Suppressor macrophage treated with lipopolysaccharide for 1 hour (primary cell): ENCODE measurements at places on chromosomes 1 and 21.
A peak's percentile ranks its signal among the peaks of the same experiment; 100 is the strongest.

DNA sequence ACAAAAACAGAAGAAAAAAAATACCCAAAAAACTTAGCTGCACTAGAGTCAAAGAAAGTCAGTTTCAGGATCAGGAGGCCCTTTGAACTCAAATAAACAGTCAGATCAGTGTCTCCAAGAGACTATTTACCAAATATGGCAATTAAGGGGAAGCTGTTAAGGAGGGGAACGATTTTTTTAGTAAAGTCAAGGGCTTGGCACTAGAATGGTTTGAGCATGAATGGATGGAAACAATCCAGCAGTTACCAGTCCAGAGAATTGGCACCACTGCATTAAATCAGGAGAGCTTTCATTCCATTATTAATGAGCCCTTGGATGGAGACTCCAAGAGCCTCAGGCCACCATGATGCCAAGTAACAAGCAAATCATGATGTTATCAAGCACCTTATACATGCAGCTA lies 7.2 kb downstream of the TRAPPC3 start:
- no peak for DNase-seq

DNA sequence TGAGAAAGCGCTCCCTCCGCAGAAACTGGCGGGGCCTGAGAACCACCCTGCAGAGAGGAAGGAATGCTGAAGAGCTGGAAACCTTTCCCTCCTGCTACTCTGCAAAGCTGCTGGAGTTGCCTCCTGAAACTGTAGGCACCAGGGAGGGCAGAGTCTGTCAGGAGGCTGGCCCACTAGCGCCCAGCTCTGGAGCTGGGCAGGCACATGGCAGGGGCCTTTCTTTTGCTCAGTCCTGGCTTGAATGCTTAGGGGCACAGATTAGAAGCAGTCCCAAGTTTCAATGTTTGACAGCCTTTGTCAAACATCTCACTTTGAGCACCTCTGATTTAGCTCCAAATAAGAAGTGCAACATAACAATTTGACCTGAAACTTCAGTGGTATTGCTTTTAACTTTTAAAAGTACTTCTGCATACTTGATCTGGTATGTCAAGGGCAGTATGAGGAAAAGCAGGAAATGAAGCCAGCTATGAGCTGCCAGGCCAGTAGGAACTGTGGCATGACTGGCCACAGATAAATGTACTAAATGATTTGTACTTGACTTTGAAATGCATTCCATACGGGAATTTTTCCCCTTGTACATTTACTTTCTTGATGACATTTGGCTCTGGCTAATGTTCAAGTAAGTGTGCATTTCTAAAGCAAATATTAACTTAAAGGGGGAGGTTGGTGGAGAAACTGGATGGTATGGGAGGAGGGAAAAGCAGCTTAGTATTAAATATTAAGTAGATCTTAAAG lies 7.2 kb downstream of the C1orf116 start:
- peak; percentile 57 for DNase-seq

DNA sequence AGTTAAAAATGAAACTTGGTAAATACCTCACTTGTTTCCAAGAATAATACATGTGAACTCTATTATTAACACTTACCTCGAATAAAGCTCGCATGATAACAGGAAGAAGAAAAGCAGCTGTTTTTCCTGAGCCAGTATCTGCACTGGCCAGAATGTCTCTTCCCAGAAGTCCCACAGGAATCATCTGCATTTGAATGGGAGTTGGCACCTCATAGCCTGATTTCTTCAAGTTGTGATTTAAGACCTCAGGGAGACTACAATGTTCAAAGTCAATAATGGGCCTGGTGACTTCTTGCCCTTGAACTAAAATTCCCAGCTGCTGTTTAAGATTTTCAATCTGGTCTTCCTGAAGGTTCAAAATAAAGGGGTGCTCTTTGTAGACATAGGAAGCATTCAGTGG lies 3.8 kb downstream of the DDX59 start:
- DNase-seq, result no peak

GRCh38 chr1:112711041-112711440 lies 4.1 kb downstream of the PPM1J start:
- DNase-seq, result no peak

DNA sequence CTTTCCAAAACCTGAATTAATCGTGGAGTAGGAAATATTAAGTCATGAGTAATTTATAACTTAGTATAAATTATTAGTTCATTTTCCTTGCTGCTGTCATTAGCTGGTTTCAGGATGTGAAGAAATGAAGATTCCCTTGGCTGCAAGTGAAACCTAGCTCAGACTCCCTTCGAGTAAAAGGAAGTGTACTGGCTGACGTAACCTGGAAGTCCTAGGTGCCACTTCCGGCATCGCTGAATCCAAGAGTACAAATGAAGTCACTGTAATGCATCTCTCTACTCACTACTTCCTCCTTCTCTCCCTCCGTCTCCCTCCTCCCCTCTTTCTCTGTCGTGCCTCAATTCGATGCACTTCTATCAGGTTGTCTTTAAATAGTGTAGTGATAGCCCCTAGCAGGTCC lies 28.8 kb downstream of the ZP4 start:
- DNase-seq, result peak; percentile 79

- peak; percentile 94 for DNase-seq
These were observed 16.3 kb downstream of the BATF3 start for GRCh38 chr1:212683357-212683722.

GRCh38 chr1:53641481-53642214 lies 97.3 kb downstream of the GLIS1 start:
- no peak for DNase-seq

DNA sequence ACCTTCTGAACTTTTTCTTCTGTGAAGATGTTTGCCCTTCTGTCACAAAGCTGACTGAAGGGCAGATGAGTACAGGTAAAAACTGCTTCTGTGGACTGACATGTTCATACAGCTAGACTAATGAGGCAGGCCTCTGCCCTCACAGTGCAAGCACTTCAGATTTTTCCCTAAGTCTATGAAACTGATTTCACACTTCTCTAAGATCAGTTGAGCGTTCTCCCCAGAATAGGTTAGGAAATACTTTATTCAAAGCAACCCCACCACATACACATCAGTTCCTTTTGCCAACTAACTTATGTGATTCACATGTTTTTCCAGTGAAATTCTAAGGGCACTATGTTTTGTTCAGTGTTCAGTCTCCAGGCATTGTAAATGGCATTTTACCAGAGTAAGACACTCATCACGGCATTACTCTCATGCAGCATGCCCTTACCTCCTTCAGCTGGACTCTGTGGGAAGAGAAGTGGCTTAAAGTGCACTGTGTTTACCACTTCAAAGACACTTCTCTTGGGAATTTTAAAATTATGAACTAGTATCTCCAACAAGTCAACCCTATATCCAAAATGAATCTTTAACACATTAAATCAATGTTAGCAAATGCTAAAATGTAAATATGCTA lies 5.4 kb upstream of the PSMG1 start:
- no peak for DNase-seq

- no peak for DNase-seq
These were observed 20.8 kb downstream of the UROD start for GRCh38 chr1:45032837-45033236.

DNA sequence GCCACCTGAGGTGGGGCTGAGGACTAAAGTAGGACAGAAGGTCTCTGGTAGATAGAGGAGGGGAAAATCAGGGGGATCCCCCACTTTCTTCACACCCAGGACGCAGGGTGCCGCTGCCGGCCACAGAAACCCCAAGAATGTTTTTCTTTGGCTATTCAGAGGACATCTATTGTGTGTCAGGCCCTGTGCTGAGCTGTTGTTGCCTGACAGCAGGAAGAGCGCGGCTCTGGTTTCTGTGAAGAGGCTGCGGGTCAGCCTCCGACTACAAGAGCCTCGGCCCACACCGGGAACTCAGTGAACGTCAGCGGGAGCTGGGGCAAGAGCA lies 407 bp upstream of the PIGV start:
- DNase-seq, result peak; percentile 81

DNA sequence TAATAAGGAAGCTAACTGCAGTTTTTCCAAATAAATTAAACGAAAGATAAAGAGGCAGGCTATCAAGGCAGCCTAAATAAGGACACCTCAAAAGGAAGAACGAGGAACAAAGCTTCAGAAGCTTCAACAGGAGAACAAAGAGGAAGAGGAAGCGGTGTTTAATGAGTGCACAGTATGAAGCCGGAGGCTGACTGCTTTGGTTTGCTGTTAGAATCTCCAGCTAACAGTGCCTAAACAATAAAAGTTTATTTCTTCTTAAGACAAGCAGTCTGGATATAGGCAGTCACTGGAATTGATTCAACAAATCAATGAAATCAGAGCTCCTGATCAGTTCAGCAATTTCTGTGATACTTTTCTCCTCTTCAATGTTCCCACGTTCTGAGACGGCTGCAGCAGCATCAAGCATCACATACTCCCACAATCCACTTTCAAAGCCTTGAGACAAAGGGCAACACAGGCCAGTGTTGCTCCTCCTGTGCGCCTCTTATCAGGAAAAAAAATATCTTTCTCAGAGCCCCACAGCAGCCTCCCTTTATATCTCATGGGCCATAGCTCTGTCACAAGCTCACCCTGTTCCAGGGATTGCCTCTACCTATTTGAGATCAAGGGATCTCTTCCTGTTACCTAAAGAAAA lies 365.6 kb upstream of the ST6GALNAC5 start:
- no peak for DNase-seq

GRCh38 chr1:19616489-19616888 lies 27.6 kb upstream of the NBL1 start:
- DNase-seq, result no peak

GRCh38 chr1:87513966-87514660 lies 185.4 kb downstream of the LMO4 start:
- DNase-seq, result no peak

DNA sequence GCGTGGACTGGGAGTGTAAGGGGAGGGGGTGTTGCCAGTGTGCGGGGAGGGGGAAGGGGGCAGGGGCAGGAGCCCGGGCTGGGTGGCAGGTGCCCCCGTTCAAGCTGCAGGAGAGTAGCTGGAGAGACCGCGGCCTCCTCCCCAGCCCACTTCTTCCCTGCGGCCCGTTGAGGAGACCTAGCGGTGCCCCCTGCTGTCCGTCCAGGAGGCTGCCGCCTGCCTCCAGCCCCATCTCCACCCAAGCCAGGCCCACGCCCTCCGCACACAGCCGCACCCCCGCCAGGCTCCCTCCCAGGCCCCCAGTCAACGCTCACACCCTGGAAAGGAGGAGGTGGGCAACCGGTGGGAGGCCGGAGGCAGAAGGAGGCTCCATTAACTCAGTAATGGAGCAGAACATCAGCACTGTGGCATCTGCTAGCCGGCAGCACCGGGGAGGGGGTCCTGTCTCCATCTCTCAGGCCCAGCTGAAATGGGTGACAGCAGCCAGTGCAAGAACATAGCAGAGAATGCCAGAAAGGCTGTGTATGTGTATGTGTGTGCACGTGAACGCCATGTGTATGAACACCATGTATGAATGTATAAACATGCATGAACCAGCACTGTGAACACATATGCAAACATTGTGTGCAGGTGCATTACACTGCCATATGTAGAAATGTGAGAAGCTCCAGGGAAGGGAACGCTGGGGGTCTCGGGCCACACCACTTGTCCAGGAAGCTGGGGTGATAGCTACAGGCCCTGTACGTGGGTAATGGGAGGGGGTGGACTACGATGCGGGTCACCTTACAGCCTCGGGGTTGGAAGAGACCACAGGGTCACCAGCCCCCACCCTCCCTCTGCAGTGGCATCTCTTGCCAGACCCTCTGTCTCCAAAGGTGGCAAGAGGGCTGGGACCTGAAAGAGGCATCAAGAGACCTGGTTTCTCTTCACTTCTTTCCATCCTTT lies 84.6 kb downstream of the SYT2 start:
- peak; percentile 85 for DNase-seq

DNA sequence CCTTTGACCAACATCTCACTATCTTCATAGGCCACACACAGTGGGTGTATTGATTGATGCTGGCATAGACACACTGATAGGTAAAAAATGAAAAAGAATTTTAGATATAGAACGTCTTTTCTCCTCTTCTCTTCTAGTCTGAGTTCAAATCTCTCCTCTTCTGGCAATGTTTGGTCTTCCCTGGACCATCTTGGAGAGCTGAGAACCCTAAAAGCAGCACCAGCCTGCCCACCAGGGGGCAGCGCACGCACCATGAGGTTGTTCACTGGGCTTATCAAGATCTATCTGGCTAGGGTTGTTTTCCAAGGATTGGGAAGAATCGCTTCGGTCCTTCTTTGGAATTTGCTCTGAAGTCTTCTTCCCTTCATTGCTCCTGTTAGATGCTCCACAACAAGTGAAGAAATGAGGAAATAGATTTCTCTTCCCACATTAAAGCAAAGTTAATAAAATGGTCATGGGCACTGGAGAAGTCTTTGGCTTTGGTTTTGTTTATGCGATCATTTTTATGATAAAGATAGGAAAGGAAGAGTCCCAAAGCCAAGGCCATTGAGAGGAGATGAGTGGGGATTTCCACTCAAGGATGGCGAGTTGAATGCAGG lies 104.0 kb upstream of the OLIG2 start:
- DNase-seq, result peak; percentile 47
